Esophagus squamous epithelium (tissue), 5 donors: ENCODE measurements at places on chromosomes 7 and 10.

GRCh38 chr7:6169805-6170520, 102.5 kb downstream of the CYTH3 start:
- no peak for DNase-seq

GRCh38 chr7:127692200-127692599, 40.2 kb downstream of the SND1 start:
- no peak for DNase-seq

- DNase-seq, result no peak
Observed at GRCh38 chr7:47038621-47039020, 543.3 kb downstream of the TNS3 start.

- no peak for DNase-seq
Observed at GRCh38 chr7:28069807-28070206, 110.8 kb downstream of the JAZF1 start.

DNA sequence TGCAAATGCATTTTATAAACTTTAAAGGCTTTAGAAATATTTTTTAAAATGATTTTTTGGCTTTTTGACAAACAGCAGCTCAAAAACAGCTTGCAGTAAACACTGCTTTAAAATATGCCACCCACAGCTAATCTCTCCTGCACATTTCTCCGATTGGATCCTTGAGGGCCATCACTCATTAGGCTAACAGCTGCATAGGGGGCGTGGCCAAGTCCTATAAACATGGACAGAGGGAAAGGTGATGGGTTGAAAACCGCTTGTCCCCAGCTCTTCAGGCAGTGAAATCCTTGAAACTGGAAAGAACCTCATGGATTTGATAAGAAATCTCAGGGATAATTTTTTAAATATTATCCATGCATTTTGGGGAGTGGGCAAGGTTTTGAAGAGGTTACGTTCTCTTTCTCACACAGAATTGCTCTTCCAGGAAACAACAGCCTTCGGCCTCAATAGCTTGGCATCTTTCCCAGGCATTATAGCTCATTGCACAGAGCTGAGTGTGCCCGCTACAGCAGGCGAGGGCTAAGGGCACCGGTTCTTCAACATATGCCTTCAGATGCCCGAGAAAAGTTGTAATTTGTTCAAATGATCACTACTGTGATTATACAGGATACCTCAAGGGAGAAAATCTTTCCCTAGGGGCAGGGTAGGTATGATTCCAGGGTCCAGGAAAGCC, 1.7 kb downstream of the PLEKHS1 start:
- no peak for DNase-seq

DNA sequence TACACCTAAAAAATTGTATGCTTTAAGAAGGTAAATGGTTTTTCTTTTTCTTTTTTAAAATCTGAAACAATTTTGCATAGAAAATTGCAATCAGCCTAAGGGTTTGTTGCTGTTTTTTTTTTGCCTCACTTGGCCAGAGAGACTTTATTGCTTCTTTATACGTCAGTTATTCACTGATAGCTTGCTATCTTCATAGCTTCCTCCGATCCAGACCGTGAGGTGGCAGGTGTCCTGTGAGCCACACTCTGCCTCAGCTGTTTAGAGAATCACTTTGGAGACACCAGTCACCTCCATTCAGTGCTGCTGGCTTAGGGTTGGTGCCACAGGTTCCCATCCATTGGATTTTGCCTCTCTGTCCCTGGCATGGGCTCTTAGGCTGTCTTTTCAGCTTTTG, 68.0 kb downstream of the HHEX start:
- DNase-seq, result no peak

- DNase-seq, result no peak
Observed at GRCh38 chr10:30391266-30391665, 42.2 kb upstream of the MTPAP start.
